ENCODE measurements at places on chromosomes 4 and X.

- DNase-seq, result no peak
Observed at GRCh38 chrX:126124721-126125120, 41.4 kb downstream of the DCAF12L2 start.

DNA sequence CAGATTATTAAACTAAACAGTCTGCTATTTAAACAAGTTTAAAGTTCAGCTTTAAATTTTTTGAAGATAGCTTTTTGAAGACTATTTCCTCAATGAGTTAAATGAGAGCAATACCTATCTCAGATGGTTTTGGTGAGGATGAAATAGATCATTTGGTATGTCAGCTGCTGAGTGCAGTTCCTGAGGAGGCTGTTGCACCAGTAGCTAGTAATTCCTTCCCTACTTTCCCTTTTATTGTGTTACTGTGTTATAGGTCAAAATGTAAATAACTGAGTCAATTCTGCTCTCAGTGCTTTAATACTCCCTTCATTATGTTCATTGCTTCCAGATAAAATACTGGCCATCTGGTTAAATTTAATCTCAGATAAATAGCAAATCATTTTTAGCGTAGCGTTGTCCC lies 48.6 kb downstream of the BMPR1B start:
- DNase-seq, result no peak

- no peak for DNase-seq
Observed at GRCh38 chr4:55312489-55313101, 33.4 kb upstream of the SRD5A3 start.

DNA sequence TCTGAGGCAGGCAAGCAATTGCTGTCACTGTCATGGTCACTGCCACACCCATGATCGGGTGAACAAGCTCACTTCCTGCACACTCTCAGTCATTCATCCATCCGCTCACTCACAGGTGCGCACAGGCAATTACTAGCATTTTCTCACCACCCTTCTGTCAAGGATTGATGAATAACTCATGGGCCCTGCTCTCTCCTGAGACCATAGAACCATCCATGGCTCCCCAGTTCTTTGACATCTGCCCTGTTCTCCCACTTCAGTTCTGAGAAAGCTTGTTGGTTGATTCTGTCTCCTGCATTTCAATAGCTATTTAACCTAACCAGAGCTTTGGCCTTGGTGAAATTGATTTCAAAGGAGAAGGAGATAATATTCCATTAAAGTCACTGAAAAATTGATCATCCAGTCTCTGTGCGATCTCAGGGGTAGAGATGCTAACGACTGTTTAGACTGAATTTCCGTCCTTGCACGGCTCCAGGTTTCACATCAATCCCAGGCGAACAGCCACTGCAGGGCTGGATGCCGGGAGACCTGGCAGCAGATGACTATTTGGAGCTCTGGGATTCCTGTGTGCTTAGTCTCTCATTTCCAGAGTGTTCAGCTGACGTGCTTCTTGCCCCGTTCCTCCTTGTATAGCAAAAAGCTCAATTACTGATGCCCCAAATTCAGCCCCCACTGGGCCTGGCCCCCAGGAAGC lies 36.9 kb upstream of the ADRA2C start:
- DNase-seq, result no peak

GRCh38 chr4:177228599-177228998 lies 81.1 kb upstream of the NEIL3 start:
- DNase-seq, result no peak

GRCh38 chr4:114487101-114487500 lies 111.5 kb upstream of the UGT8 start:
- DNase-seq, result no peak

DNA sequence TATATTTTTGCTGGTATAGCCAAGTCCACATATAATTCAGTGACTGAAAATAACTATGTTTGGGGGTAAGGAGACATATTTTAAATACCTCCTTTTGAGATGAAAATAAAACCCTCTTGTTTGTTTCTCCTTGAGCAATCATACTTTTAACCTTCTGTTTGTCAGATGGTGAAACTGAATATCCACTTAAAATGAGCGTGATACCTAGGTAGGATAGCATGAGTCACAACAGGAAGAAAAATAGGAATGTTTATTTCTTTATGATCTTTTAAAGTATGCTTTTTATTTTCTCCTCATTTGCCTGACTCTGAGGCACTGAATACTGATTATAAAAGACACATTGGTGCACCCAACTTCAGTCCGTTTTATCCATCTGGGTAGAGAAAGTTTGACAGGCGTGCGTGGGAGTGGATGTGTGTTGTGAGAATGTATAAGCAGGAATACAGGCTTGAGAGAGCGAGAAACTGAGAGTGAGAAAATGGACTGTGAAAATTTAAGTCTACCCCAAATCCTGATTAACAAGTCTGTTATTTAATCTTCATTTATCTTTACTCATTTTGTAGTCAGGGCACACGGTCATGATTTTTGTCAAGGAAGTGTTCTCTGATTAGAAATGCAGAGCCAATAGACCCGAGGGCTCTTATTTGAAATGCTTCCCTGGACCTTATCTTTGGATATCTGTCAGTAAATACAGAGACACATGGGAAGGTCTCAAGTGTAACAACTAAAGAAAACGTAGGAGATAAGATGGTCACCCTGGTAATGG lies 62.1 kb upstream of the ANTXR2 start:
- DNase-seq, result no peak

DNA sequence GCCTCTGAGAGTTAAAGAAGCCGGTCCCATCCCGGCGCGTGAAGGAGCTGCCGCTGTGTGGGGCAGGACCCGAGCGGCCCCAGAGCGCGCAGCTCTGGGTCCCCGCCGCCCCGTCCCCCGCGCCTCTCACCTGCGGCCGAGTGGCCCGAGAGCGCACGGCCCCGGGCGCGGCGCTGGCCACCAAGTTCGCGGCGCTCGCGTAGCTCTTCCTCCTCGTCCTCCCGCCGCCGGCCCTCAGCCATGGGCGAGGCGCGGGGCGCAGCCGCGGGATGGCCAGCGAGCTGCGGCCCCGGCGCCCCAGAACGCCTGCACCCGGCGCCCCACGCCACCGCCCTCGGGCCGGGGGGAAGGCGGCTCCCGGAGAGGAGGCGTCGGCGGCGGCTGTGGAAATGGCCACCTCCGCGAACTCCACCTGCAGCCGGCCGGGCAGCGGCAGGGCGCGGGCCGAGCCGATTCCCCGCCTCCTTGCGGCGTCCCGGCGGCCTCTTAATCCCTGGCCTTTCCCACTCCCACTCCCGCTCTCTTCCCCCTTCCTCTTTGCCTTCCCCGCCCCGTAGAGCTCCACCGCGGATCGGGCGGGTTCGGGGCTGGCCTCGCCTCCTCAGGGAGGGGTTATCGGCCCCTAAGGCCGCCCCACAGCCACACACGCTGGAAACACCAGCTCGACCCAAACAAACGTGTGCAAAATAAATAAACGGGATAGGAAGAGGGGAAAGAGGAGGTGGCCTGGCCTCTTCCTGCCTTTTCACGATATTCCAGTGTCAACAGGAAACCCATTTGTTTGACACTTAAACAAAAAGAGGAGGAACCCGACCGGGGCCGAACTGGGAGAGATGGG lies at the start of gene SH3D19:
TSS of gene SH3D19 (minus strand) at position 495 of the 838 bp plus-strand sequence. CDS start at position 242, 253 bp downstream.
- no peak for DNase-seq

- no peak for DNase-seq
Observed at GRCh38 chr4:6507345-6507744, 34.9 kb upstream of the PPP2R2C start.

GRCh38 chr4:139419388-139419914 lies 34.5 kb upstream of the RAB33B start:
- no peak for DNase-seq

DNA sequence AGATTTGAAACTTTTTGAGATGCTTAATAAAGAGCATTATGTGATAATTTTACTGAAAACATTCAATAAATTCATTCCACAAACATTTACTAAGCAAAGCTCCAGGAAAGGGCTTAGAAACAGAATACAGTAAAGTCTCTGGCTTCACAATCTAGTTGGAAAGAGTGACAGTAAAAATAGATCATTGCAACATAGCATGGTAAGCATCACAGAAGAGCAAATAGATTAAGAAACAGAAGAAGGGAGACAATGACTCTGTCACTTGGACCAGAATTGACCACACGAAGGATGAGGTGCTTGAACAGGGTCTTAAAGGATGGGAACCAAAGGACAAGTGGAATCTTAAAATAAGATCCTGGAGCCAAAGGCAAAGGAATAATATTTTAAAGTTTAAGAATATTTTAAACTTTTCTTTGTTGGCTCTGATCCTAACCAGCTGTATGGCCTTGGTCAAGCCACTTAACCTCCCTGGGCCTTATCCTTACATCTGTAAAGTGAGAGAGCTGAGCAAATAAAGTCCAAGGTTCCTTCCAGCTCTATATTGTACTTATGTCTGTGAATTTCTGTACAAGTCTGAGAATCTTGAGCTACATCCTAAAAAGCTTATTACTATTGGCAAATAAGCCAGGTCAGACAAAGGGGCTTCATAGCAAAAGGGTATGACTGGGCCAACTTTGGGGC lies 33.9 kb downstream of the SEC24D start:
- DNase-seq, result no peak

- no peak for DNase-seq
Observed at GRCh38 chrX:118751950-118752783, 24.8 kb downstream of the IL13RA1 start.

DNA sequence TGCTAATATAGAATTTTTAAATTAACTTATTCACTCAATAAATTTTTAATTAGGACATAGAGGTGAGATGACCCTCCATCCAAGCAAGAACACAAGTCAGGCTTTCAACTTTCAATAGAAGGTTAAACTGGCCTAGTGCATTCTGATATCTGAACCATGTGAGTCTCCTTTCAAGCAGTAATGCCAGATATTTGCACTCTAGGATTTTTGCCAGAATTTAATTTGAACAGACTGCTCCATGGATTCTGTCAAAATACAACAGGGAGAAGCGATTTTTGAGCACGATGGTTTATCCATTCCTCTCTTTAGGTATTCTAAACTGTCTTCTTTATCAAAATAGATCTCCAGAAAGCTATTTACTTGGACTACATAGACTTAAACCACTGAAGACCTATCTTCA lies 72.0 kb upstream of the DCLK2 start:
- DNase-seq, result no peak

GRCh38 chr4:92634882-92635281 lies 331.1 kb downstream of the GRID2 start:
- no peak for DNase-seq

DNA sequence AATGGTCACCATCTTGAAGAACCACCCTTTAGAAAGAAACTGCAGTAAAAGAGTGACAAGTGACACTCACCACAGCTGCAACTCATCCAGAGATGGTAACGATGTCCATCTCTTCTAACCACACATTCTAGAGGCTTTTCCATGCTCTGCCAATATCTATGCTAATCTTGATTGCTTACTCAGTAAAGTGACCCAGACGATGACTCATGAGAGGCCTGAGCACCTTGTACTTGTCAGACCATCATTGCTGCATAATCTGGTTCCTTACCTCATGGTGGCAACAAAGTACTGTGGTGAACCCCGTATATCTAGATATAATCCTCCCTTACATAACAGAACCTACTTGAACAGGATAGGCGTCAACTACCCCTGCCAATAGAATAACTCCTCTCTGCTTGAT lies 75.6 kb downstream of the CCNG2 start:
- DNase-seq, result no peak

GRCh38 chrX:153924149-153924861 lies 1.8 kb downstream of the ARHGAP4 start:
- DNase-seq, result no peak

GRCh38 chrX:96211953-96212352 lies 472.7 kb upstream of the DIAPH2 start:
- no peak for DNase-seq

DNA sequence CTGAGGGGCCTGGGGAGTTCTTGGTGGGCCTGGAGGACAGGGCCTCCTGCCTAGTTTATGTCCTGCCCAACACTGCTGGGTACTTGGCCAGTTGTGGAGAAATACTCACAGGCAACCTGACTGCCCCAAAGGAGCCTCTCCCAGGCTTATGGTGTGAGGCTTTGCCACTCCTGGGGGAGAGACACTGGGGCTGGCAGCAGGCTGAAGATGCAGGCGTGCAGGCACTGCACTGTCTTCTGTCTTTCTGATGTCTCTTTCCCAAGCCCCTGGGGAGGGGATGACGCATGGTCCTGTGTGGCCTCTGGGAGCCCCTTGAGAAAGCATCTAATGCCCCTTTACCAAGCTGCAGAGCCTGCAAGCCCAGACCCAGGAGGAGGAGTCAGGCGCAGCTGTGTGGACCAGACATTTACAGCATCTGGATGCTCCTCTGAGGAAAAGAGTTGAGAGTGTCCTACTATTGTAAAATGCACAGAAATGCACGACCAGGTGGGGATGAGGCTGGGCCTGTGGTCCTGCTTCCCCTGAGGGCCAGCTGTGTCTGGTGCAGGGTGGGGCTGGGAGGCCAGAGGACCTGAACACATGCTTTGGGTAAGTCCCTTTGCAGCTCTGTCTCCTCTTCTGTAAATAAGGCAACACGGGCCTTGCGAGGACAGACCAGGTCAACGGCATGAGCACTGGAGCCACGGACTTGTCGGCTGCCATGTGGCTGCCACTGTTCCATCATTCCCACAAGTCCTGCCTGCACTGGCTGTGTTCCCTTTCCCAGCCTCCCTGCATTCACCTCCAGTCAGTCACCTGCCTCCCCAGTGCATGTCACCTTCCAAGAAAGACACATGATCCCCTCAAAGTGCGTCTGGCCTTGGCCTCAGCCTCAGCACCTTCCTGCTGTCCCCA lies 8.4 kb downstream of the TMEM271 start:
- no peak for DNase-seq

DNA sequence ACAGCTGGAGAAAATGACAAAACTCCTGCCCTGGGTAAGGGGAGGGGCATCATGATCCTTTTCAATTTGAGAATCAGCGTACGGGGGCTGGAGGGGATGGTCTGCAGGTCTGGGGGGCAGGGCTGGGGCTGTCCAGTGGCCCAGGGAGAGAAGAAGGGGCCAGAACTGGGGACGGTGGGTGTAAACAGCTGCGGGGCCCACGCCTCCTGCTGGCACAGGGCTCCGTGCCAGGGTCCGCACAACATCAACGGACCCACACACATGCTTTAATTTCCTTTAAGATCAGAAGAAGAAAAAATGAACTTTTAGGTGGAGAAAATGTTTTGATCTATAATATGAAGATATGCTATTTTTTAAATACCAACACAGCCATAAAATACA lies 52.1 kb downstream of the PSAPL1 start:
- DNase-seq, result no peak
